GM23338 (cell line): ENCODE measurements at places on chromosomes 5 and 9. TPM values are rescaled to one million over a fixed set of nuclear protein-coding genes. Genes with fewer than 3 reads are reported as not detected.

Gene WDR36
- polyA plus RNA-seq, result 14.3 and 18.5 TPM in 2 replicates

DNA sequence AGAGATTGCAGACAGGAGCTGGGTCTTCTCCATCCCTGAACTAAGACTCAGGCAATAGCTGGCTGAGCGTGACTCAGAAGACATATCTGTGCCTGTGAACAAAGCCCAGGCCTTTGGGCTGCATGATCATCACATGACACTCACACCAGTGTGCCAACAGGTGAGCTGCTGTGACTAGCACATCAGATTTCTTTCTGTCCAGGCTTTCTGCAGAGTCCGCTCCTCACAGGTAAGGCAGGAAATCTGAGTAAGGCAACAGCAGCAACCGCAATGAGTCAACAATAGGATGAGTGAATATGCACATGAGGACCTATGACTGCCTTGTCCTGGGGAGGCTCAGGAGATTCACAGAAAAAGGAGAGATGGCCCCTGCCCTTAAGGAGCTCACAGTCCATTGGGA lies 293.6 kb downstream of the ACTL7B start:
- H3K36me3 ChIP-seq, result no peaks in the 10 kb centered on the region
- no peaks in the 10 kb centered on the region for H3K4me1 ChIP-seq
- no peaks in the 10 kb centered on the region for H3K27me3 ChIP-seq
- no peak overlapping the region for H3K27ac ChIP-seq
- DNase-seq, result no peak

GRCh38 chr5:38465061-38465460 lies 91.4 kb downstream of the LIFR start:
- DNase-seq, result no peak
- H3K36me3 ChIP-seq, result no peaks in the 10 kb centered on the region
- H3K27ac ChIP-seq, result no peak overlapping the region

DNA sequence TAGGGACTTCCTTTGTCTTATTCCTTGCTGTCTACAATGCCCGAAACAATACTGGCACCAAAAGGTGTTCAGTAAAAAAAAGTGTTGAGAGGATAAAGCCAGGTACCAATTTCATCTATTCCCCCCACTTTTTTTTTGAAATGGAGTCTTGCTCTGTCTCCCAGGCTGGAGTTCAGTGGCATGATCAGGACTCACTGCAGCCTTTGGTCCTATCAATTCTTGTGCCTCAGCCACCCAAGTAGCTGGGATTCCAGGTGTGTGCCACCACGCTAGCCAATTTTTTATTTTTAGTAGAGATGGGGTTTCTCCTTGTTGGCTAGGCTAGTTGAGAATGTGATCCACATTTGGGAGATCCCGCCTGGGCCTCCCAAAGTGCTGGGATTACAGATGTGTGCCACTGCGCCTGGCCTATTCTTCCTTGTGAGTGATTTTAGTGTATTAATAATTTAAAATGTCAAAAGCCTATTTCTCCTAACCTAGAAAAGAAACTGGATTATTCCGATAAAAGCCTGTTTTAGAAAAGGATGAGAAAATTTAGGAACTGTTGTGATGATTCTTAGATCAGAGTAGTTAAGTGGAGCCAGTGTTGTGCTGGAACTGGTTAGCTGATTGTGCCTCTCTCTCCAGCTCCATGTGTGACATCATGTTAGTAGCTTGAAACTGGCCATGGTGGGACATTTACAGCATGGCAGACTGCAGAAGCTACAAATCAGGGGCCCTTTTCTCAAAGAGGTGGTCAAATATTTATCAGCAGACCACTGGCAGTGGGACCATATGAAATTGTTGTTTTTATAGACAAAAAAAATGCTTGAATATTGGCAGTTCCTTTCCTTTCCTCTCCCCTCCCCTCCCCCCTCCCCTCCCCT lies 14.3 kb downstream of the CDC42SE2 start:
- no peaks in the 10 kb centered on the region for H3K27me3 ChIP-seq
- H3K4me3 ChIP-seq, result no peak overlapping the region
- H3K36me3 ChIP-seq, result no peaks in the 10 kb centered on the region
- no peak for DNase-seq
